A549 treated with GW870086 at 1 μM for 4 hours (cell line): ENCODE measurements at places on chromosomes 5 and 9. TPM values are rescaled to one million over a fixed set of nuclear protein-coding genes. Genes with fewer than 3 reads are reported as not detected.

Gene PDCD1LG2
- total RNA-seq: 0.13 to 0.25 TPM (median 0.15 TPM) in 5 replicates

Gene FAM151B
- 1.2 to 2.9 TPM (median 1.6 TPM) in 5 replicates for total RNA-seq

Gene CDX1
- not detected in 5 replicates for total RNA-seq

Gene IL7R
- 0.17 to 0.42 TPM (median 0.29 TPM) in 5 replicates for total RNA-seq

Gene KCNT1
- 0.01 to 0.06 TPM (median 0.05 TPM) in 3 of 5 replicates, not detected in the others for total RNA-seq

Gene ENHO
- 0.88 to 2.9 TPM (median 2.0 TPM) in 5 replicates for total RNA-seq

Gene SNAPC4
- total RNA-seq: 10.3 to 13.0 TPM (median 12.7 TPM) in 5 replicates

Gene TTC23L
- 0.13 to 0.31 TPM (median 0.20 TPM) in 4 of 5 replicates, not detected in the other for total RNA-seq

Gene ZMYND19
- 41.9 to 63.7 TPM (median 56.5 TPM) in 5 replicates for total RNA-seq

Gene PRR16
- 0.12 TPM in 1 of 5 replicates, not detected in the others for total RNA-seq

Gene STK32A
- 0.19 to 0.62 TPM (median 0.55 TPM) in 5 replicates for total RNA-seq

Gene SPINK4
- total RNA-seq: not detected in 5 replicates

Gene ZNF883
- total RNA-seq: 0.70 to 0.94 TPM (median 0.86 TPM) in 5 replicates

Gene OLFM1
- total RNA-seq: 8.9 to 10.7 TPM (median 9.3 TPM) in 5 replicates

Gene C5orf58
- not detected in 5 replicates for total RNA-seq
